EH (cell line): ENCODE measurements at places on chromosomes 2 and 18.

GRCh38 chr18:57267368-57267925 lies 84.9 kb upstream of the ST8SIA3 start:
- DNase-seq, result no peak

DNA sequence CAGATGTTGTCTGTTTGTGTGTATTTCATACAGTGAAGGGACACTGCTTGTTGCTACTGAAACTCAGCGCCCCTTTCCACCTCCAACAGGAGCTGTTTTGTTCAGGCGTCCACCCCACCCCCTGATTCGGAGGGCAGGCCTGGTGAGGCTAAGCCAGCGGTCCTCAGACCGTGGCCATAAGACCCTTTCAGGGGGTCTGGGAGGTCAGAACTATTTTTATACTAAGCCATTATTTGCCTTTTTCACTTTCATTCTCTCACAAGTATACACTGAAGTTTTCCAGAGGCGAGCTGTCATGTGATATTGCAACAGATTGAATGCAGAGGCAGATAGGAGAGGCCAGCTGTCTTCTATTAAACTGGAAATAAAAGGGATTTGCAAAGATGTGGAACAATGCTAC lies 39.7 kb upstream of the IGFBP5 start:
- DNase-seq, result peak; percentile 9

DNA sequence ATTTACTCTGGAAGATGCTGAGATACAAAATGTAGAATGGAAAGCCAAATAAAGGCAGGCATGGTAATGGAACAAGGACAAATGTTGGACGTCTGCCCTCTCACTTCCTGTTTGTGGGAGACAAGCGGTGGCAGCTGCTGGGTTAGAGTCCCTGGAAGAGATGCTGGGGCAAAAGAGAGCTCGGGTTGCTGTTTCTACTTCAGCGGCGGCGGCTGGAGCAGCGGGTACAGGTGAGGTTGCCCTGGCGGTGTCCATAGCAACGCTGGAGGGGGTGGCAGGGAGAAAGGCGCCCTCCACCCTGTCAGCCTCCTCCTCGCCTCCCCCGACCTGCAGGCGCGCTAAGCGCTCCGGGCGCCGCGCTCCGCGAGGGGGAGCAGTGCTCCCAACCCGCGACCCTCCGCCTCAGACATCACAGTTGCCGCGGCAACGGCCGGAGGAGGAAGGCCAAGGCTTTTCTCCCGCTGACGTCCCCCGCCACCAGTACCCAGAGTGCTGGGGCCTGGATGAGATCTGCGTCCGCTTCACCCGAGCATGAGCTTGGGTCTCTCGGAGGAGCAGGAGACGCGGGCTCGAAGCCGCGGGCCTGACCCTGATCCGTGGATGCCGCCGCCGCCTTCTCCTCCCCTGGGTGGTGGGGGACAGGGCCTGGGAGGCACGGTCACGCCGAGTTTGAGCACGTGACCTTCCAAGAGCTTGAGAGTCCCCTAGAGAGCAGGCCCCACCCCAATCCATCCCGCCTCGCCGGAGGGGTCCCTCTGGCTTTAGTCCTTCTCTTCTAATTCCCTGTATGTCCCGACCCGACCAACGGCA lies 65.6 kb downstream of the NOL4 start:
- DNase-seq, result no peak

DNA sequence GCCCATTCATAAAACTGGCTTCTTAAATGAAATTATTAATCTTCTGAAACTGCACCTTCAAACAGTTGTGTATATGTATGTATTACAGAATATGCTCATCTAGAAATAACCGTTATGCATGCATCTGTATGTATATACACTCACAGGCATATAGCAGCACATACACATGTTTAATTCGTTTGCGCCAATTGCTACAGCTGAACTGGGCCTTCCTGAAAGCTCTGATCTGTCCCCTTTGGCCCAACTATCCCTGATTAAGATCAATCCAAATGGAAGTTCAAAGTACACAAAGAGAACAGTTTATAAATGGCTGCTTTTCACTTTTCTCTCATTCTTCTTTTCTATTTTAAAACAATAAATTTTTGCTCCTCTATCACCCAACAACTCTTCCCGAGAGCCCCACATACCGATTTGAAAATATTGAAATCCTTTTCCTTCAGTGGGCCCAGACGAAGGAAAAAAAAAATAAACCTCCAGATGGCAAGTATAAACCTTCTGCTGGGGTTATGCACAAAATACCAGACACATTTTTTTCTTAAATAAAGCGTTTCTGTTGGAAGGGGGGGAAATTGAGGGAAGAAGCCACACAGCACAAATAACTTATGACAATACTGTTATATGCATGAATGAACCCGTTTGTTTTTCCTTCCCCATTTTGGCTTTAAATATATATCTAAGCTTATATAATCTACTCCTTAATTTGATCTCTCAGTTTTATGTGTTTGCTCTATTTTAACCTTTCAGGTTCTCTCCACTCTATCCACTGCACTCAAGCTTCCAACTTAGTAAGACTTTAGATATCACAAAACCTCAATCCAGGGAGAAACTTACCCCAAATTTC lies 267.3 kb downstream of the TCF4 start:
- DNase-seq, result peak; percentile 46

GRCh38 chr2:37529830-37530415 lies 141.5 kb downstream of the CDC42EP3 start:
- no peak for DNase-seq

GRCh38 chr2:68119504-68119903 lies 38.2 kb upstream of the PNO1 start:
- no peak for DNase-seq

DNA sequence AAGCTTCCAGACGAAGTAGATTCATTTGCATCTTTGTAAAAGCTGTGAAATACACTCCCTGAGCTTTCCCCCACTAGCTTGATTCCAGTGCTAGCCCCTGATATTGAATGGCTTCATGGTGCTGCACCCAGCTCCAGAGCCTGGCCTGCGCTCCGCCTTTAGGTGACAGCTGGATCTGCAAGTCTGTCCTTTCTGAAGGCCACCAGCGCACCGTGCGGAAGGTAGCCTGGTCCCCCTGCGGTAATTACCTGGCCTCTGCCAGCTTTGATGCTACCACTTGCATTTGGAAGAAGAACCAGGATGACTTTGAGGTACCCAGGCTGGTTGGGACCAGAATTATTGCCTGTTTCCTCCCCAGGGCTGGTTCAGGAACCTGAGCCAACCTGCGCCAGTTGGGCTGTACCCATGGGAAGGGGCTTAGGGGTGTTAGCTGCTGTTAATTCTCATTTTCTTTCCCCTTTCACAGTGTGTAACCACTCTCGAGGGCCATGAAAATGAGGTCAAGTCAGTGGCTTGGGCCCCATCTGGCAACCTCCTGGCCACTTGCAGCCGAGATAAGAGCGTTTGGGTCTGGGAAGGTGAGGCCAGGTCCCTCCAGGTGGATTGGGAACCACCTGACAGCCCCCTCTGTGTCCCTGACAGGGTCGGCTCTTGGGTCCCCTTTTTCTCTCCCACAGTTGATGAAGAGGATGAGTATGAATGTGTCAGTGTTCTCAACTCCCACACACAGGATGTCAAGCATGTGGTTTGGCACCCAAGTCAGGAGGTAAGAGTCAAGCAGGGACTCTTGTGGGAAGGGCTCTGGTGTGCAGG lies 1.3 kb downstream of the CIAO1 start:
- DNase-seq, result peak; percentile 54

DNA sequence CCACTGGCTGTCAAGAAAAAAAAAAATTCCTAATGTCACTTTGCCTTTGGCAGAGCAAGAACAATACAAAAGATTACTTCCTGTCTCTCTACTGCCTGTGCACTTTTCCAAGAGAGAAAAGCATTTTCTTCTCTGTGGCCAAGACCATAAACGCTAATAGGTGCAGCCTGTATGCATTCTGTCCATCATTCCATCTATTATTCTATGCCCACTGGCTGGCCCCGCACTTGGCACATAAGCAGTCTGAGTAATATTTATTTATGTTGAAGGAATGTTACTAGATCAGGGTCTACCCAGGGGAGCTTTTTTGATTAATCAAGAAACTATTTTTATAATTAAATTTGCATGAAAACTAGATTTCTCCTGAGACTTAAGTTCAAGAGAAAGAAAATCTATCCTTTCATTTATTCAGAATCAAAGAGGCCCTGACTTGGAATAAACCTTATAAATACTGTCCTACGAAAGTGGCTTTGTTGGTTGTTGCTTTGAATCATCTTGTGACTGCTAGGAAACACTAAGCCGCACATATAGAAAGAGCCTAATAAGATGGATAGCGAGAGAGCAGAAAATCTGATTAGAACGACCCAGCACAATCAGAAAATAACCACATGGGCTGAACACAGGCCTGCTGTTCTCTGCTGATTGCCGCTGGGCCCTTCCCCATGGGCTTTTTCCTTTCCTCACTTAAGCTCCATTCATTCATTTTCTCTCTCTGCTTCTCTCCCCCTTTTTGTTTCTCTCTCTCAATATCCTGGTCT lies 59.4 kb downstream of the MMADHC start:
- no peak for DNase-seq

DNA sequence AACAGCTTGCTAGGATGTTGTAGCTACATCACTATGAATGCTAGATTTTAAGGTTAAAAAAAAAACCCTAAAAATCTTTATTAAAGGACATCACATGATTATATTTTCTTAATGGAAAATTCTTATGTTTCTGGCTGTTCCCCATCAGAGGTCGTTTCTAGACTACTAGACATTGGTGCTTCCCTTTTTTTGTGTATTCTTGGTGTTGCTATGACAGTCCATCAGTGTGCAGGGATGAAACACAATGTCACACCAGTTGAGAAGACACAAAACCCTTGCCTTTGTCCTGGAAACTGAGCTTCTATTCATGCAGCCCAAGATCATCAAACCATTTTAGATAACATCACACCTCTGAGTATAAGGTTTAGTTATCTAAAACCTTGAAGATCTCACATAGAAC lies 19.9 kb upstream of the TMEM131 start:
- no peak for DNase-seq

- DNase-seq, result no peak
Observed at GRCh38 chr2:38778687-38779082, 675 bp downstream of the GEMIN6 start.

DNA sequence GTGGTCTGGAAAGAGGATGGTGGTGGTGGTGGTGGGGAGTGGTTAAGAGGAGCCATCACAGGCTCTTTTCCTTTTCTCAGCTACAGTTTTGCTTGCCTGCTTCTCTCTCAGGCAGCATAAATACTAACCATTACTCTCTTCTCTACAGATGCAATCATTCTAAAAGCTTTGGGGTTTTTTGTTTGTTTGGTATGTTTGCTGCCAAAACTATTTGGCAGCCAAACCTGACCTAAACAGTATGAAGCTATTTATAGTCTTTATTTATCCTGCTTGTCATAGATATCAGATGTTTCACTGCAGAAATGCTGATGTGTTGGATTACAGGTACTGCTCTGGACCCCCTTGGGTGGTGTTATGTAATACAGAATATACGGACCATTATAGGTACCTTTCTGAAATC lies 15.3 kb downstream of the SIX3 start:
- no peak for DNase-seq

DNA sequence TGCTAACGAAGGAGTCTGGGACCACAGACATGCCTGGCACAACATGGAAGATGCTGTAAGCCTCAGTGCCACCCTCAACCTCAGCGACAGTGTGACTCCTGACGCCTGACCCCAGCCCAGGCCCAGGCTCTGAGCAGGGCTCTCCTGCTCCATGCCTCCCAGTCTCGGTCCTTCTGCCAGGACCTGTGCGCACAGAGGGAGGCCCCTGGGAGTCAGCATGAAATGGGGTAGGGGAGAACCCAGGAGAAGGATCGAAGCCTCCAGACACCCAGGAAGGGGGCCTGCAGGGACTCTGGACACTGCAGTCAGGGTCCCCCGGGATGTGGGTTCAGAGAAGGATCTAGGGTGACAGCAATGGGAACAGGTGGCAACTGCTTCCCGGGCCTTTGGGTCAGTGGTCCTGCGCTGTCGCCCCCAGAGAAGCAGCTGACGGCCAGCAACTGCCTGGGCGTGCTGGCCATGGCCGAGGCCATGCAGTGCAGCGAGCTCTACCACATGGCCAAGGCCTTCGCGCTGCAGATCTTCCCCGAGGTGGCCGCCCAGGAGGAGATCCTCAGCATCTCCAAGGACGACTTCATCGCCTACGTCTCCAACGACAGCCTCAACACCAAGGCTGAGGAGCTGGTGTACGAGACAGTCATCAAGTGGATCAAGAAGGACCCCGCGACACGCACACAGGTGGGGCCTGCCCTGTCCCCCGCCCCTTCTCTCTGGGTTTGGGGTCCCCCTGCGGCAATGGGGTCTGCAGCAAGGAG lies 233.9 kb downstream of the ATAD2B start:
- DNase-seq, result no peak

DNA sequence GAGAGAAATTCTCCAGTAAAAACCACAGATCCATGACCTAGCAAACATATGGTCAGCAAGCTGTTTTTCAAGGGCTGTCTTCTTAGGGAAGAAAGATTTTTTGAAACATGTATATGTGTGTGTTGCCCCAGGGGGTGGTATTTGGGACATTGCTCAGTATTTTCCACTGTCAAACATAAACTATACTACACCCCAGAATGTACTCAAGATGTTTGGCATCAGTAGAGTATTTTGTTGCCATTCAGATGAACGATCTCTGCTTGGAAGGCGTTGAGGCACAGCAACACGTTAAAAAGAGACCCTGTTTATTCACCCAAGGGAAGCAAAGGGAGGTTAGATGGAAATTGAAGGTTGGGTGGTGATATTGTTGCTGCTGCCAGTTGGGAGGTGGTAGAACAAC lies 30.0 kb downstream of the EEF1B2 start:
- no peak for DNase-seq

DNA sequence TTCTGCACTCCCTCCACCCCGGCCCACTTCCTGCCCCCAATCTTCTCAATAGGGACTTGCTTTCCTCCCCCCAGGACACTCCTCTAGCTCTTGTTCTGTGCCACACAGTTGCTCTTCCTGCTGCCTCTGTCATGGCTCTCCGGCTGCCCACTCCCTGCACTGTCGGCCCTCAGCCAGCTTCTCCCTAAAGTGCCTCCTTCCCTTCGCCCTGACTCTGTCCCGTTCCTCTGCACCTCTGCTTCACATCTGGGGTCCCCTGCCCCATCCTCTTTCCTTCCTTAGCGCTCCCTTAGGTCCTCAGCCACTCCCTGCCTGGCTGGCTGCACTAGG lies 132.1 kb downstream of the CABLES1 start:
- DNase-seq, result no peak

DNA sequence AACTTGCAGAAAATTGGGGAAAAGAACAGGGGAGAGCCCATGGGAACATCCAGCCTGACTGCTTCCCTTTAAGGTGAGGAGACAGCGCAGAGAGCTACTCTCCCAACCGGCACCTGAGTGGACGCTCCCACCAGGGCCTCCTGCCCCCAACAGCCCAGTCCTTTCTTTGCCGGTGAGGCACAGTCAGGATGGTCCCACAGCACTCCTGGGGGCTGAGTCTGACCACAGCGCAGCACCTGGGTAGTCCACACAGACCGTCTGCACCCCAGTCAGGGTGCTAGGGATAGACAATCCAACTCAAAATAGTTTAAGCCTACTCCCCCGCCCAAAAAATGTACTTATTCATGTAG lies 74.5 kb downstream of the MEX3C start:
- DNase-seq, result no peak

- DNase-seq, result peak; percentile 96
Observed at GRCh38 chr2:226446406-226447001, 353.1 kb downstream of the IRS1 start.

- DNase-seq, result peak; percentile 97
Observed at GRCh38 chr18:27921904-27922751, 254.8 kb downstream of the CDH2 start.

- DNase-seq, result no peak
Observed at GRCh38 chr2:59706729-59707128, 846.7 kb downstream of the BCL11A start.

- DNase-seq, result no peak
Observed at GRCh38 chr2:75564713-75565359, 4.1 kb upstream of the EVA1A start.
